ENCODE measurements at places on chromosomes 12 and 14.

GRCh38 chr12:106213662-106214061, 34.2 kb downstream of the CKAP4 start:
- no peak for DNase-seq

DNA sequence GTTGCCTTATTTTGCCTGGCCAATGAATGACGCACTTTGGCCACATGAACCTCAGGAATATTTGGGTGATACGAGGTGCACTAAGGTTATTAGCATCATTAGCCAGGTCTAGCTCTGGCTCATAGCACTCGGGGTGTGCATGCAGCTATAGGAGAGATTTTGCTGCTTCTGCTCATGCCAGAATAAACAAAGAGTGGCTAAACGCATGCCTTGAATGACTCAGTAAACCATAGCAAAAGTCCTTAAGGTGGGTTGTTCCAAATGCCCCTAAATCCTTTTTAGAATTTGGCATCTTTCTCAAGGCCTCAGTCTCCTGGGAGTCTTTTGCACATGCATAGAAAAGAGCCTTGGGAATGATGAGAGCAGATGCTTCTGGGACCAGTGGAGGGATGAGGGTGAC, 343.7 kb upstream of the FKBP4 start:
- DNase-seq: no peak

DNA sequence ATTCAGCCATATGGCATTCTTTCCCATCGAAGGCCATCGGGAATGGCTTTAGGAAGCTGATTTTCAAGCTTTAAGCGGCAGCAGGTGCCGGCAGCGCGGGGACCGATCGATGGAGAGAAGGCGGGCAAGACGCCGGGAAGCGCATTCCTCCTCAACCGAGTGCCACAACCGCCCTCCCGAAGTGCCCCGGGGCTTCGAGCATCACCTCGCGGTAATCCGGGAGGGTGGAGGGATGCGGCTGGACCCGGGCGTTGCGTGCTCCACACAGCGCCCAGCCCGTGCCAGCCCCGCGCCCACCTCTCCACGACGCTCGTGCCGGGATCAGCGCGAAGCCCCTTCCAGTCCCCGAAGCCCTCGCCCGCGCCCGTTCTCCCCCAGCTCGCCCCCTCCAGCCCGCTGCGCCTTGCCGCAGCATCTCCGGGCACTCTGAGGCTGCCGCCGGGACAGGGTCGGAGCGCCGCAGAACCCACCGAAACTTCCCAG, 3.2 kb downstream of the USP44 start:
- no peak for DNase-seq

DNA sequence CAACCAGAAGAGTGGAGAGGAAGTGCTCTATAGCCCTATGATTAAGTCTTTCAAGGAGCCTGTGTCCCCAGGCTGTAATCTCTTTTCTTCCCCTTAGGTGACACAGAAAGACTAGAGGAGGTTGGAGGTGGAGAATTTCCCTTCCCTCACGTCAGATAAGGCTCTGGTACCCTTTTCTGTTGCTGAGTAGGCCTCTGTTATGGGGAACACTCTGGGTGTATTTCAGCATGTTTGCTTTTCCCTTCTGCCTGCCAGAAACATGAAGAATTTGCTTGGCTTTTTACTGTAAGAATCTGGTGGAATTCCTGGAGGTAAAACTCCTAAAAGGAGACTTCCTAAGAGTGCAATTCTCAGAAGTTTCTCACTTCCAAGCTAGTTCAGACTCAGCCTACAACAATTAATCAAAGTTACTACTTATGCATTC, 58.3 kb downstream of the SIX1 start:
- no peak for DNase-seq

DNA sequence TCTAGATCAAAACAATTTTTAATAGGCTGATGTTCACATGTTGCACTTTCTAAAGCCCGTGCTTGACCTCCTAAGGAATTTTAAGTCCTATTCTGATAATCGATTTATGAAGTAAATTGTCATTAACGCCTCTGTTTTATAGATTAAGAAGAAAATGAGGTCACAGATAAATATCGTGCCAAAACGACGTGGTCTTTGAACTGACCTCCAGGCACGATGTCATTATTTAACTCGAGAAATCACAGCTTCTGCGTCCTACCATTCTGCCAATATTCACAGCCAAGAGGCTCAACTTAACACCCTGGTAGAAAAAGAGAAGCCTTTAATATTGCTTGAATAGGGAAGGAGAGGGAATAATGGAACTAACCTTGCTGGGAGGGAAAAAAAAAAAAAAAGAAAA, 888 bp upstream of the EEA1 start:
- DNase-seq: no peak

DNA sequence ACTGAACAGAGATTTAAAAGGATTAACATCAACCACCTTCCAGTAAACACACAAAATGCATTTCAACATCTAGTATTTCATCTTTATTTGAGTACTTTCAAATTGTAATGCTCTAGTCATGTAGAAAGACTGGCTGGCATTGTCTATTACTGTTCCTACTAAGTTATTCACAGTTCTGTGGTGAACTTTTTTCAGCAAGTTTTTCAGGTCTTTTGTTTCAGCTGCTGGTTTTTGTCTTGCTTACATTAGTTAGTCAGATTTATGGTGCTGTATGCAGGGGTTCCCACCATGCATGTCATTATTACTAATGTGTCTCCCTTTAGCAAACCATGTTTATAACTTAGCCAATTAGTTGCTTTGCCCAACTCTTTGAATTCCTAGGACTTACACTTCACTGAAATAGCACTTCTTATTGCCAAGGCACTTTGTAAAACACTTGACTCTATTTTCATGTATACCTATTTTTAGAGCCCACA, 253.4 kb upstream of the KITLG start:
- no peak for DNase-seq

DNA sequence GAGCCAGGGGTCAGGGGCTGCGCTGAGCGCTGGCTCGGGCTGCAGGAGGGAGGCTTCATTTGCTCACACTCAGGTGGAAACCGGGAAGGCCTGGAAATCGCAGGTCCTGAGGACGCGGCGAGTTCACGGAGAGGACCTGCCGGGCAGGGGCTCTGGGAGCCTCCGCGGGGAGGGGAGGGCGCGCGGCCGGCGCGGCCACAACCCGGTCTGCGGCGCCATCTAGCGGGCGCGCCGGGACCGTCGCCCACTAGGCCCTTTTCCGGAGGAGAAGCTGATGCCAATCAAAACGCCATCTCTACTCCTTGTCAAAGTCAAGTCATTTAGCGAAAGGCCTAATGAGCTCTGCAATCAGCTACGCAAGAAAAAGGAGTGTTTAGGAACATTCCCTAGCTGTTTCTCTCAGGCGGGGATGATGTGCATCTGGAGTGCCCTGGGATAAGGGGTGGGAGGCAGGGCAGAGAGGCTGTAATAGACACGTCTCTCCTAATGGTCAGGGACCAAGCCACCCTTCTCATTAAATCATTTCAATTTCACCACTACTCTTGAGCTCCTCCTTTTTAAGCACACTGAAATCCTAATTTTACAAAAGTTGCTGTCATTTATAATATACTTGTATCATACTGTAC, 885.8 kb upstream of the TMEM132C start:
- no peak for DNase-seq

- DNase-seq: no peak
Measured at GRCh38 chr12:53208877-53209463, 1.9 kb upstream of the ITGB7 start.

DNA sequence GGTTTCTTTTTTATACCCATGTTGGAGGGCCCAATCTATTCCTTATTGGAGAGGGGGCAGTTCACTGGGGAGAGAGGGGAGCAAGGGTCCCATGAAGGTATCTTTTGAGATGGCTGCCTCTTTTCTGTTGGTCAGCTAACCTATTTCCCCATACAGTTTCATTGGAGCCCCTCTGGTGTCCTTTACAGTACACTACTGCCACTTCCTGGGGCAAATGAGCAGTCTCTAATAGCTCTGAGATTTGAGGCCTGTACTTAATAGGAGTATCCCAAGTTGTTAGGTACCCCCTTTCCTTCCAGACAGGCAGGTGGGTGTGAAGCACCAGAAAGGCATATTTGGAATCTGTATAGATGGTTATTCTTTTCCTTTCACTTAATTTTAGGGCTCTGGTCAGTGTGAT, 41.3 kb upstream of the RNU6-8 start:
- DNase-seq: no peak

DNA sequence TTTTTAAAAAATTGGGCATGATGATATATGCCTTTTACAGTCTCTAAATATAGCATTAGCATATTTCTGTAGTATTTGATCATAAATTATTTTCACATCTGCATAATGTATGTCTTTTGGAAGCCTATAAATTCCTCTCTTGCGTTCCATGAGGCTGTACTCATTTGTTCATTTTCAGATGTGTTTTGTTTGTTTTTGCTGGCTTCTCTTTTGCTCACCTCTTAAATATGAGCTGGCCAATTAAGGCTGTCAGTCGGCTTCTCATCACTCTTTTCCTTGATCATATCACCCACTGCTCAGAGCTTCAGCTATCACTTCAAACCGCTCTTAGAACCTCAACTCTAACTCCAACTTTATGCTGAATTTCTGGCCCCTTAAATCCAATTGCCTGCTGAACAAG, 6.6 kb downstream of the TMEM263 start:
- DNase-seq: no peak

DNA sequence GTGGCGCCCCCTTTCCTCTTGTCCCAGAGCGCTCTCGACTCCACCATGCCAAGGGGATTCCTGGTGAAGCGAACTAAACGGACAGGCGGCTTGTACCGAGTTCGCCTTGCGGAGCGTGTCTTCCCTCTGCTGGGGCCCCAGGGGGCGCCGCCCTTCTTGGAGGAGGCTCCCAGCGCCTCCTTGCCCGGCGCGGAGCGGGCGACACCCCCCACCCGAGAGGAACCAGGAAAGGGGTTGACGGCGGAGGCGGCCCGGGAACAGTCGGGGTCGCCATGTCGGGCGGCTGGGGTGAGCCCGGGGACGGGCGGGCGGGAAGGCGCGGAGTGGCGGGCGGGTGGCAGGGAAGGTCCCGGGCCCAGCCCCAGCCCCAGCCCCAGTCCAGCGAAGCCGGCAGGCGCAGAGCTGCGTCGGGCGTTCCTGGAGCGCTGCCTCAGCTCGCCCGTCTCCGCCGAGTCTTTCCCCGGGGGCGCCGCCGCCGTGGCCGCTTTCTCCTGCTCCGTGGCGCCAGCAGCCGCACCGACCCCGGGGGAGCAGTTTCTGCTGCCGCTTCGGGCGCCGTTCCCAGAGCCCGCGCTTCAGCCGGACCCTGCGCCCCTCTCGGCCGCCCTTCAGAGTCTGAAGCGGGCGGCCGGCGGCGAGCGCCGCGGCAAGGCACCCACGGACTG, 376 bp downstream of the INSM2 start:
- no peak for DNase-seq

DNA sequence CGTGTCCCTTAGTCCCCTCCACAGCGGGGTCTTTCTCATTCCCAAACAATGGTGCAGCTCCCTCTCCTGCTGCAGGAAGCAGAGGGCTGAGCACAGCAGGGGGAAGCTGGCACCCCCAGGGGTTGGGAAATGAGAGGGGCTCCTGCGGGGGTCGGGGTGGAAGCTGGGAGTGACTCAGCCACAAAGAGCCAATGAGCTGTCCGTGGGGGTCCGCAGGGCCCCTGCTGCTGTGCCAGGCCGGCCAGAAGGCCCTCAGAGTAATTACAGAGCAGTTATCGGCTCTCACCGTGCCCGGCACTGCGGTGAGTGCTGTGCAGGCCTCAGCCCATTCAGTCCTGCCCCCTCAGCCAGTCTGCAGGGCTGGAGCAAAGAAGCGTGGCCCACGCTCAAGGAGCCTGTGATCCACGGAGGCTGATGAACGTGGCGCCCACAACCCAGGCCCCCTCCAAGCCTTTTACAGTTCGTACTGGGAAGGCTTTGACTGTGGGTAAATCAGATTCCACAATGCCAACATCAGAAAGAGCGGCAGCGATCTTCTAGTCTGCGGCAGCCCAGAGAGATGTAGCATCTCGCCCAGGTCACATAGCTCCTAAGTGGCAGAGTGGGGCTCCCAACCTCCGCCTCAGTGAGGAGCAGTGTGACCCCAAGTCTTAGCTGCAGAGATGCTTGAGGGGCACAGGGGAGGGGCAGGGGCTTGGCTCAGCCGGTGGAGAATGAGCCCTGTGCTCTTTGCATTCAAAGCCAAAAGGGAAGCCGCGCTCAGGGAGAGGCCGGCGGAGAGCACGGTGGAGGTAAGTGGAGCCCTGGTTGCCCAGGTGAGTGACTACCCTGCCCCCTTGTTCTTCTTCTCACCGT, 43.4 kb downstream of the SLC6A12 start:
- DNase-seq: no peak

- DNase-seq: no peak
Measured at GRCh38 chr12:65892841-65893251, 68.6 kb downstream of the HMGA2 start.

DNA sequence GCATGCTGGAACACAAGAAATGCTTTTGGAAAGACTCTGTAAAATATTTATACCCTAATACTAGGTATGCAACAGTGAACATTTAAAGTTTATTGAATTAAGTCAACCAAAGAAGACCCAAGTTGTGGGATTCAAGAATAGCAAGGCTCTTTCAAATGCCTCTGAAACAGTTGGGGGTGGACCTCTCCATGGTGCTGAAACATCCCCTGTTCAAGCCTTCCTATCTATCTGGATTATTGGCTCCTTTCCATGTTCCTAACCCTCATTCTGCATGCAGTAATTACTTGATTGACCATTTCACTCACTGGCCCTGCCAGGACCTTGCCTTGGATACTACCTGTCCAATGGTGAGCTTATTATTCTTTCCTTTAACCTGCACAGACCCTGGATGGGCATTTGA, 349.7 kb downstream of the NRXN3 start:
- DNase-seq: no peak

Data from stimulated activated CD8-positive, alpha-beta memory T cell treated with anti-CD3 and anti-CD28 coated beads, Interleukin-7, amount 100 ng/mL, for 24 hours (primary cell).